ENCODE measurements at places on chromosomes 7 and 10.

DNA sequence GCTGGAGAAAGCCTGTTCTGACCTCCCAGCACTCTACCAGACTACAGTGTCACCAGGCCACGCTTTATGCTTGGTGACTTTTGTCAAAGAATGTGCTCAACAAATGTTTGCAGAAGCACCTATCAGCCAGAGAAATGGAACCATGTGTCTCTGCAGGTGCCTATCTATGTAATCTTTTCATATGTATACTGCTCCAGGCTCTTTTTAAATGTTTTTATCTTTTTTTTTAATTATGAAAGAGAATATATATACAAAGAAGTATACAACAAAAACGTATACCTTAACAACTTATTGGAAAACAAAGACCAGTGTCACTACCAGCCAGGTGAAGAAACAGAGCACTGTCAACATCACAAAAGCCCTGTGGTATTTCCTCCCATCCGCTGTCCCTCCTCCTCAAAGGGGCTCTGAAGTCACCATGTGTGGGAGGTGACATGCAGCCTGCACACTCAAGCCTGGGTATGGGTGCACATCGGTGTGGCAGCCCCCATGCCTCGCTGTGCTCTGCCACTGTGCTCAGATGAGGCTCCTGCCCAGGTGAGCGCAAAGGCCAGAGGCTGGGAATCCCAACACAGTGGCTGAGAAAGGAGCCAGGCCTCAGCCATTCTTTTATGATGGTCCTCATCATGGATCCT, 120.6 kb downstream of the CLEC2L start:
- DNase-seq = no peak

DNA sequence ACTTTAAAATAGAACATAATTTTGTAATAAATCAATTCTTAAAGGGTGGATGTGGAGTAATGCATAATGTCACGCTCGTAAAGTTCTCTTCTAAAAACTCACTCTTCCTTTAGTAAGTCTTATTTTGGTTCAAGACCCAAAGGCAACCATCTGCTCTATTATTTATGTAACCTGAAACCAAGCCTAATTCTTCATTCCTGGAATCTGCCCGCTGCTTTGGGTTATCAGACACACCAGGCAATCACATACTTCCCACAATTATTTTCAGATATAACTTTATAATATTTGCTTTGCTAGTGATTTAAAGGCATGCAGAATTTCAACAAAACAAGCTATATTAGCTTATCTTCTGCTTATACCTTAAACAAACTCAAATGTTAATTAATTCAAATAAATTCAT, 39.0 kb downstream of the RAB11FIP2 start:
- DNase-seq = no peak

GRCh38 chr10:129416956-129417765, 49.9 kb upstream of the MGMT start:
- DNase-seq = no peak

- no peak for DNase-seq
Measured at GRCh38 chr7:24039991-24040624, 243.9 kb upstream of the NPY start.

DNA sequence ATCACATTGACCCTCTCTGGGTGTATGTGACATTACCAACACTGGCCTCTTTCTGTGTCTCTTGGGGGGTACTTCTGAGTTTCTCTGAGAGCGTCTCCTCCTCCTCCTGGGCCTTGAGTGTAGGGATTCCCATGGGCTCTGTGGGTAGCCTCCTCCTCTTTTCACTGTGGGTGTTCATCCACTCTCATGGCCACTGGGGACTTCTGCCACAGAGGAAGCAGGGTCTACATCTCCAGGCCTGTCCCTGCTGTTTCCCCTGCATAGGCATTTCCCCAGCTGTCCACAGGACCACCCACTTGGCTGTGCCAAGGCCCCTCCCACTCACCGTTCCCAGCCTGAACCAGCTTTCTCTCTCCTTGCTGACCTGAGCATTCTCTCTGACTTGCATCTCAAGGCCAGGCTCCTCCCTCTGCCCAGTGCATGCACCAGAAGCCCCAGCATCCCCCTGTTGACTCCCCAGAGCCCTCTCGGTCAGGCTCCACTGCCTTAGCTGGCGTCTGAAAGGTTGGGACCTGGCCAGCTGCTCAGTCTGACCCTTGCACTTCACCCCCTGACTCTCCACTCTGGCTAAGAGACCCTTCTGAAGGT, 487.6 kb downstream of the GLRX3 start:
- DNase-seq = no peak

DNA sequence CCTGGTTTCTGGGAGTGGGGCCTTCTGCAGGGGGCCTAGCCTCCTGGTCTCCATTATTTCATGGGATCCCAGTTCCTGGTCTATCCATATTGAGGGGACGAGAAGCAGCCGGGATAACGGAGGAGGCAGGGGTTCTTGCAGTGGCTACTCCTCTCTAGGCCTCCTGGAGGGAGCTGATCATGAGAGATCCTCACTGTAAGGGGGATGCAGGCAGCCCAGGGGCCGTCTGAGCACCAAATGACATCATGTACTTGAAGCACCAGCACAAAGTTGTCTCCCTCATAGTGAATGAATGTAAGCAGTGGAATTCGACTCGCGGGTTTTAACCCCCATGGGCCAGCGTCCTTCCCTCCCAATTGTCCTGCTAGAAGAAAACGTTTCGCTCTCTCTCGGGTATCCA, 964 bp upstream of the ADCY1 start:
- no peak for DNase-seq

DNA sequence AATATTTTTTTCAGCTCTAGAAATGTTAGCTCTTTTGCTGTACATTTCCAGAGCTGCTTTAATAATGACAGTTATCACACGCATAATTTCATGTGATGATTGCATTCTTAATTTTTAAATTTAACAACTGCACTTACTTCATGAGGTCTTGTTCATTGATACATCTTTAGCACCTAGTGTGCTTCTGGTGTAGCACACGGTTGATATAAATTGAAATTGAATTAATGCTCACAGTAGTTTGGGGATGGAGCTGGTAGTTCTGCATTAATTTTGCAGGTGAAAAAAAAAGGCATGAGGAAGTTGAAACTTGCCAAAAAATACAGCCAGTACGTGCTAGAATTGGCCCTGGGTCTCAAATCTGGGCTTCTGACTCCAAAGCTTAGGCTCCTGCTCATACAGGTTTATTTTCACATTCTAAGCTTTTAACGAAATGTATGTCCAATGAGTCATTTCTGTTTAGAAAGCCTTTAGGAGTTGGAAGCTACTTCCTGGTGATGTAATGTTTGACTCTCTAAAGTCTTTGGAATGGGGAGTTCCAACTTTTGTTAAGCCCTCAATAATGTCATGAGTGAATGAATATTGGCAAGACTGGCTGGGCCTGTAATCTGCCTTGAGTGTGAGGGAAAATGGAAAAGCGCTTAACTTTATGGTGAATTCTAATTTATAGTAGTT, 62.5 kb downstream of the DAGLB start:
- no peak for DNase-seq

DNA sequence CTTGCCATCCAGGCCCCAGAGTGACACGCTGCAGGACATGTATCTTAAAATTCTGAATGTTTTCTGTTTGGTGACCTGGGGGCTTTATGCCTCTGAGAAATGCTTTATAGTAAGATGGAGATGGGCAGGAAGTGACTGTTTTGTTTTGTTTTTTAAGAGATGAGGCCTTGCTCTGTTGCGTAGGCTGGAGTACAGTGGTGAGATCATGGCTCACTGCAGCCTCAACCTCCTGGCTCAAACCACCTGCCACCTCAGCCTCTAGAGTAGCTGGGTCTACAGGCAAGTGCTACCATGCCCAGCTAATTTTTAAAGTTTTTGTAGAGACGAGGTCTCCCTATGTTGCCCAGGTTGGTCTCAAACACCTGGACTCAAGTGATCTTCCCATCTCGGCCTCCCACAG, 20.6 kb downstream of the ZNF777 start:
- DNase-seq = peak; percentile 1

GRCh38 chr7:54985426-54986330, 33.1 kb upstream of the EGFR start:
- DNase-seq = no peak

GRCh38 chr7:79502151-79502550, 48.7 kb upstream of the MAGI2 start:
- DNase-seq = no peak

GRCh38 chr10:133245439-133246235, 8.0 kb downstream of the VENTX start:
- no peak for DNase-seq

DNA sequence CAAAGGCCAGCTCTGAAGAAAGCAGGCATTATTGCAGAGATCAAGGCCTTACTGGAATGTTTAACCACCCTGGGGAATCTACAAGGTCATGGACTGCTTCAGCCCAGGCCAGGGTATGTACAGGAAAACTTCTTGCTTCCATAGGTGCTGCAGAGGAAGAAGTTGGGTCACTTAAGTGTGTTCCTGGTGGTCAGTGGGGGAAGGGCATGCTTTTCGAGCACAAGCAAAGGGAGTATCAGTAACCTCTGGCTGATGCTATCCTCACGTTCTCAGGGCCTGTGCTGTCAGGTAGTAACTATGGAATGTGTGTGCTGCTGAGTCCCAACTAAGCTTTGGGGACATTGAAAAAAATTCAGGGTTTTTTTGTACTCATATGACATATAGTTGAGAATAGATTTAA, 234.0 kb upstream of the SP4 start:
- no peak for DNase-seq

DNA sequence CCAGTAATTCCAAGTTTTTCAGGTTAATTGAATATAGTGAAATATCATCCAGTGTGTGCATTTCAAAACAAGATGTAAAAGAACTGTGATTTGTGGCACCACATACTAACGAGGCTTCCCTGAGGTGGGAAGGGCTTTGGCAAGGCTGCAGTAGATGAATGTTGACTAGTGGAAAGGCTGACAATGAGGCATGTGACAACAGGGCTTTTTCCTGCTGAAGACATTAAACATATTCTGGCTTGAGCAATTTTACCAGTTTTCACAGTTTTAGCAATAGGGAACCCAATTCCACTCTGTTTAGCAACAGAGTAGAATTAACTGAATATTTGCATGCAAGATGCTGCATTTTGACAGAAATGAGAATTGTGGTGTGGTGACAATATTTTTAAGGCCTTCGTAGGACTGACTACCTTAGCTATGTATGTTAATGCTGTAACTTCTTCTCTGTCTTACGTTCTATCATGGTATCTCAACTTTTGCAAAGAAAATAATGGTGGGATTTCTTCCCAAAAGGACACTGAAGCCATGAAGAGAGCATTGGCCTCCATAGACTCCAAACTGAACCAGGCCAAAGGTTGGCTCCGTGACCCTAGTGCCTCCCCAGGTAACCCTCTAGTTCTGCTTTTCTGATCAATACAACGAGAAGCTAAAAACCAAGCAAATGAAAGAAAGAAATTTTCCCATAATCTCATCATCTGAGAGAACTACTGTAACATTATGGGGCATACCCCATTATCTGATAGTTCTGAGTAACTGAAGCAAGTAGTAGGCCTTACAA, 68.5 kb downstream of the AP3M1 start:
- no peak for DNase-seq

DNA sequence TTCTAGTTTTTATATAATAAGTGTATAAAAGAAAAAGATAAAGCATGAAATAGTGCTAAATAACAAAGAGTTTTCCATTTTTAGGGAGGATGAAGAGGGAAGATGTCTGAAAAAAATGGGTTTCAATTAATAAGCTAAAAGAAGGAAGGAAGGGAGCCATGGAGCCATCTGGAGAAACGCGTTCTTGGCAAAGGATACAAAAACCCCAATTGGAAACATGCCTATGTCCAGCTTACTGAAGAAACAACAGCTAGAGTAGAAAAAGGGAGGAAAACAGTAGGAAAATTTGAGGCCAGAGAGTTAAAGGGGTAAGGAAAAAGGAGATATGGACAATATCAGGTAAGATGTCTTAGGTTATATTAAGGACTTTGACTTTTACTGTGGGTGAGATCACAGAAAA, 416.2 kb upstream of the GHITM start:
- DNase-seq = no peak

DNA sequence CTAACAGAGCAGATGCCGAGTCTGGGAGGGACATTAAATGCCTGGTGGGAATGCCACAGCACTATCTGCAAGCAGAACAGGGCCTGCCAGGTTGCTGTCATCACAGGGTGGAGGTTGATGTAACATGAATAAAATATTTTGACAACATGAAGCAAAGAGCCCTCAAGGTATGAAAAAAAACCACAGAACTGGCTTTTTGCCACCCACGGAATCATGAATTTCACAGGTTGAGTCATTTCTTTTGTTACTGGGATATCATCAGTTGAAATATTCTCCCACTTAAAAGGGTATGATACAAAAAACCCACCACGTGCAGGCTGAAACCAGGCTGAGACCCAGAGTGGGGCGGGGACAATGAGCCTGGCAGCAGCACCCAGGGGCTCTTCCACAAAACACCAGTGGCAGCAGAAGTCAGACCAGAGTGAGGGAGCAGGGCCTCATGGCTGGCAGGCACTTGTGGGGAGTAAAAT, 220.1 kb downstream of the TNS3 start:
- DNase-seq = no peak

DNA sequence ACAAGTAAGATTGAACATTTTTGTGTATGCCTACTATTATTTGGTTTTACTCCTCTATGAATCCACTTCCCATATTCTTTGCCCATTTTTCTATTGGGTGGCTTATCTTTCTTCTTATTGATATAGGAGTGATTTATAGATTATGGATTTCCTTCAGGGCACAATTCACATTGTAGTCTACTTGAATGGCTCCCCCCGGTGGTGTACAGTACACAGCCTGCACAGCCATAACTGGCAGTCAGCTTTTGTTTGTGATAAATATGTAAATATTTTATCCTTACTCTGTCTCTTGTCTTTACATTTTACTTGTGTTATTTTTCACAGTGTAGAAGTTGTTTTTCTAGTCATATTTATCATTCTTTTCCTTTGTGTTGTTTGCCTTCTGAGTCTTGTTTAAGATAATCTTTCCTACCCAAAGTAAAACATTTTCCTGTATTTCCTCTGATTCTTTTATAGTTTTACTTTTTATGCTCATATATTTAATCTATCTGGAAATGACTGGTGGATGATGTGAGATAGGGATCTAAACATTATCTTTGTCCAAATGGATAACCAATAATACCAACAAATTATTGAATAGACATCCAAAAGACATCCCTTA, 23.9 kb upstream of the CALD1 start:
- no peak for DNase-seq

DNA sequence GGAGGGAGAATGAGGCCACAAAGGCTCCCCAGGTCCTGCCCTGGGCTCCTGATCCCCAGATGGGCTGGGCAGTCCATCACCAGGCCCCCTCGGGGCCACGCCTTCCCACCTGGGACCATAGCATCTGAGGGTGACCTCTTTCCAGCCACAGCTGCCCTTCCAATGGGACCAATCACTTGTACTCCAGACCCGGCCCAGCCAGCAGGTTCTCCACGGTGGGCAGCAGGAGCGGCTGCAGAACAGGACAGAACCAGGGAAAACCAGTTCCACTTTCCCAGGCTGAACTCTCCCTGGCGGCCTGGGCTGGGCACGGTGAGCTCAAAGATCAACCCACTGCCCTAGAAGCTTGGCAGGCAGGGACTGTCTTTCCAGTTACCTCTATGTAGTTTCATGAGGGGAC, 257.6 kb downstream of the MAD1L1 start:
- DNase-seq = no peak

All from H1 (cell line).